ENCODE measurements at places on chromosomes 11 and 22.

GRCh38 chr11:75733431-75734107 lies 15.9 kb downstream of the MOGAT2 start:
- DNase-seq: no peak

- no peak for DNase-seq
Observed at GRCh38 chr11:34459507-34460162, 20.9 kb downstream of the CAT start.

- no peak for DNase-seq
Observed at GRCh38 chr11:117421476-117421875, 93.8 kb downstream of the CEP164 start.

GRCh38 chr22:36141481-36141880 lies 19.1 kb downstream of the APOL3 start:
- DNase-seq: no peak

DNA sequence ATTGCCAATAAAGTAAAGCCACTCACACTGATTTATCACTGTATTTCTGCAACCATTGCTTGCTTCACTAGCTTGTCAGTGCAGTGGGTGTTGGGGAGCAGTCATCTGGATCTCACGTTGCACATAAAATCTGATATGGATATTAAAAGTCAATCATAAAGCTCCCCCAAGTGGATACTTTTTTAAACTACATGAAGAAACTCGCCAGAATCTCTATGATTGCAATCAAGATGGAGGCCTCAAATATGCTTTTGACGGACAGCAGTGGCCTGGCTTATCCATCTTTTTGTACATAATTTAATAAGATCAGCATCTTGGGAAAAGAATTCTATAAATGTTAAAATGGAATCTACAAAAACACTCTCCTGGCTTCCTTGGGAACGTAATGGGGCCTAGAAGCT lies 137.7 kb downstream of the WT1 start:
- no peak for DNase-seq

GRCh38 chr11:33687733-33688479 lies 12.7 kb downstream of the C11orf91 start:
- peak; percentile 62 for DNase-seq

- no peak for DNase-seq
Observed at GRCh38 chr22:21082248-21082647, 36.5 kb downstream of the LRRC74B start.

All from WTC11 (cell line).